NCI-H146 (cell line): ENCODE measurements at places on chromosomes 1 and 21.

DNA sequence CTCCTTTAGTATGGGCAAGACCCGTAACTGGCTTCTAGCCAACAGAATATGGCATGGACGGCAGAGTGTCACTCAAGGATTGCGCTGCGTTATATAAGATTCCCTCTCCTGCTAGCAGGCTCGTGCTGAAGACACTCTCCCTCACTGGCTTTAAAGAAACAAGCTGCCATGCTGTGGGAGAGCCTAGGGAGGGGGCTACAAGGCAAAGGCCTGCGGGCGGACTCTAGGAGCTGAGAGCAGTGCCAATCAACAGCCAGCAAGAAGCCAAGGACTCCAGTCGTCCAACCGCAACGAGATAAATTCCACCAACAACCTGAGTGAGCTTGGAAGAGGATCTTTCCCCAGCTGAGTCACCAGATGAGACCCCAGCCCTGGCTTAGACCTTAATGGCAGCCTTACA lies 45.9 kb upstream of the GPR157 start:
- no peak for DNase-seq

GRCh38 chr1:206960676-206961386 lies 9.4 kb downstream of the FCAMR start:
- DNase-seq = no peak

DNA sequence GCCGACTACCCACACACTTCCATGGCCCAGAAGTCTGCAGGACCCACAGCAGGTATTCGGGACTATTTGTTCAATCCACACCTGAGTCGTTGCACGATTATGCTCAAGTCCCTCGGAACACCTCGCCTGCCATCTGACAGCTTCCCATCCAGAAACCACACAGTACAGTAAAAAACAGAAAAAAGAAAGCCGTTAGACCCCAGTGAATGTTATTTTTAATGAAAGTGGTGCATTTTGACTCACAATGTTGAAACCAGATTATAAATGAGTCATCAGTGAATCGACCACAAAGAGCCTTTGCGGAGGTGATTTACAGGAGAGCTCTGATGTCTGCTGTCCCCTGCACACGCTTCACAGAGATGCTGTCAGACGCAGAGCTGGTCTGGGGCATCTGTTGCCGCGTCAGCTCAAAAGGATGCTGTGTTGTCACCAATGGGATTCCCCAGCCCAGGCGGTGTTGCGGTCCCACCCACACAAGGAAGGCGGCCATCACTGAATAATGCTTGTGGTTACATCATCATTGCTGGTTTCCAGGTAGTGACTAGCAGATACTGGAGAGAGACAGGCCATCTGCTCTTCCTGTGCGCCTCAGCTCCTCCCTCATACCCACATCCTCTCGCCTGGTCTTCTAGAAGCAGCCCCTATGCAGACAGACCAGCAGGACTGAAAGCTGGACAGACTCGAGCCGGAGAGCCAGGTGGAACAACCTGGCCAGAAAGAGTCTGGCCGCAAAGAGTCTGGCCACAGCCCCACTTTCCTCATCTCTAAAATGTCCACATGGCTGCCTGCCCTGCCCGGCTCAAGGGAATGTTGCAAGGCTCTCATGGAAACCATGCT lies 116.8 kb downstream of the TOMM20 start:
- no peak for DNase-seq

- DNase-seq = no peak
Measured at GRCh38 chr1:192639607-192640368, 3.8 kb downstream of the RGS13 start.

GRCh38 chr1:215111916-215112315 lies 29.4 kb downstream of the KCNK2 start:
- DNase-seq = no peak

- DNase-seq = no peak
Measured at GRCh38 chr21:45074818-45075595, 627 bp downstream of the ADARB1 start.

GRCh38 chr21:35208810-35209517 lies 159.9 kb upstream of the RUNX1 start:
- no peak for DNase-seq

- DNase-seq = no peak
Measured at GRCh38 chr1:21586846-21587601, 77.8 kb downstream of the ALPL start.

DNA sequence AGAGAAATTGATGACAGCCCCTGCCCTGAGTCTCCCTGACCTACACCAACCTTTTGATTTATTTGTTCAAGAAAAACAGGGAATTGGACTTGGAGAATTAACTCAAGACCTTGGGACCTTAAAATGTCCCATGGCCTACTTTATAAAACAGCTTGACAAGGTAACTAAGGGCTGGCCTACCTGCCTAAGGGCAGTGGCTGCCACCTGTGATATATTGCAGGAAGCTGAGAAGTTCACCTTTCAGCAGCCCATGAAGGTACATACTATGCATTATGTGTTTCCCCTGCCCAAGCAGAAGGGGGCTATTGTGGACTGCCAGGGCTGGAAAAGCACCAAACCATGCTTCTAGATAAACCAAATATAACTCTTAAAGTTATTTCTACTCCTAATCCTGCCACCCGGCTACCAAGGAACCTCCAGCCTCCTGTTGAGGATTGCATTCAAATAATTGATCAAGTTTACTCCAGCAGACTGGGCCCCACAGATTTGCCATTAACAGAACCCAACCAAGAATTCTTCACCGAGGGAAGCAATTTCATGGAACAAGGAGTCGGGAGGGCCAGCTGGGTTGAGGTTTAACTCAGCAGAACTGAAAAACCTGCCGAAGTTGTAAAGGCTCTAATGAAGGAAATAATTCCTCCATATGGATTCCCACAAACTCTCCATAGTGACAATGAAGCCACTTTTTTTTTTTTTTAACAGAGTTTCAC lies 28.2 kb downstream of the LACTBL1 start:
- no peak for DNase-seq

DNA sequence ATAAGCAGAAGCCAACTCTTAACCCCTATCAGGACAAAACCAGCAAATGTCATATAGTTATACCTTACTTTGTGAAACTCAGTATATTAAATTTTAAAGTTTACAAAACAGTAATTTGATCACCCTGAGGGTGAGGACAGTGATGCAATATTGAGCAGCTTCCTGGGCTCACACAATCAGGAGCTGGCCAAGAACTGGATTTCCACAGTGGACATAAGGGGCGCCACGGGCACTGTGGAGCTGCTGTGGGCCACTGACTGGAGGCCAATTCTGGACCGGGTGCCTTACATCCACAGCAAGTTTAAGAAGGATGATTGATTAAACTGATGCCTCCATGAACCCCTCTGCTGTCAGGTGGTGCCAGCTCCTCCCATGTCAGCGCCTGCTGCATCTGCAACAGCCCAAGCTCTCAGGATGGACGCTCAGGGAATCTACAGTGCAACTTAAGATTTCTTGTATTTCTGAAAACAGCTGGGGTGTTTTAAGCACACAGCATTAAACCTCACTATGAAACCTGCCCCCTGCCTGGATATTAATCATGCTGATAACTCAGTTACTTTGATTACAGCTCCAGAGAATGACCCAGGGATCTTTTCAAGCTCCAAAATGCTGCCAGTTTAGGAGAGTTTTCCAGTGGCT lies 55.9 kb downstream of the TOR3A start:
- DNase-seq = no peak

DNA sequence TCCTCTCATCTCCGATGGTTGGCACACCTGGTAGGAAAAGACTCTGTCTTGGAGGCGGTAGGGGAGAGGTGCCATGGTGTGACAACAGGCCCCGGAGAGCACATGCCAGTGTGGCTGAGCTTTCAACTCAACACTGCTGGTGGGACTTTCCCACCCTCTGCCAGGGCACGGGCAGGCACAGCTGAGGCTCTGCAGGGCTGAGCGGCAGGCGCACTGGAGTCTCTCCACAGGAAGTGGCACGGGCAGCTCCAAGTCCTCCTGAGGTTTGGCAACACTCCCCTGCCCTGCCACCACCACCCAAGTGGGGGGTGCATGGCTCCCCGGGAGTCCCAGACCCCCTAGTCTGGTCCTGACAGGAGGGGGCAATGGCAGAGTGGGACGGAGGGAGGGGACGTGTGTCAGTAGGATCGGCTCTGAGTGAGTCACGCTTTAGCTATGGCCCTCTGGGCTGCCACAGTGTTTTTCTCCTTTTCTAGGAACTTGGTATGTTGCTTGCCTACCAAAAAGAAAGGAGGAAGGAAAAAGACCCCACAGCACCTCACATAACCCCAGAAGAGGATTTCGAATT lies 27.3 kb upstream of the EVA1B start:
- DNase-seq = no peak
